Smooth muscle cell of the brain vasculature (primary cell): ENCODE measurements at places on chromosomes 11 and 22.

DNA sequence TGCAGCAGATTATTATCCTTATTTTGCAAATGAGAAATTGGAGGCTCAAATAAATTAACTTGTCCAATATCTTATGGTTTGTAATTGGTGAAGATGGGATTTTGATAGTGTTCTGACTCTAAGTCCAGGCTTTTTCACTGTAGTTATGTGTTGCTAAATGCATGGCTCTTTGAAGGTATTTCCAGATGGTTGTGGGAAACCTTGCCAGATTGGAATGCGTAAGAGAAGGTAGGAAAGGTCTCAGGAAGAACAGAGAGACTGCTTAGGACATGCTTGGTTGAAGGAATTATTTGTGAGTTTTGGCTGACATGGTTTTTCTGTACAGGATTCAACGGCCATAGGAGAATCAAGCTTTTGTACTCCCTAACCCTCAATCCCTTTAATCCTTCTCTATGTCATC is 108.6 kb downstream of the STIM1 start:
- no peak for DNase-seq

DNA sequence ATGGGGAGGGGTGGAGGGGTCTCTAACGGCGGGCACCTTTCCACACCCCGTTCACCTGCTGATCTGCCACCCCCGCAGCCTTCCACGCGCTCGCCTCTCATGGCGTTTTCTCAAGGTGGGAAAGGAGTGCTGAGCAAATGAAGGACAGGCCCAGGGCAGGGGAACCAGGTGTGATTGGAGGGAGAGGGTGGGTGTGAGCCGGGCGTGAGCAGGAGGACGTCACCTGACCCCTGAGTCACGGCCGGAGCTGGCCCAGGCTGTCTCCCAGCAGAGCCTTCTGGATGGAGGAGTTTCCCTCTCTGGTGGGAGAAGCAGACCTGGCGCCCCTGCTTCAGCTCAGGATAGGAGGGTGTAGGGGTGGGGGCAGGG is 14.0 kb upstream of the ARHGAP8 start:
- no peak for DNase-seq

DNA sequence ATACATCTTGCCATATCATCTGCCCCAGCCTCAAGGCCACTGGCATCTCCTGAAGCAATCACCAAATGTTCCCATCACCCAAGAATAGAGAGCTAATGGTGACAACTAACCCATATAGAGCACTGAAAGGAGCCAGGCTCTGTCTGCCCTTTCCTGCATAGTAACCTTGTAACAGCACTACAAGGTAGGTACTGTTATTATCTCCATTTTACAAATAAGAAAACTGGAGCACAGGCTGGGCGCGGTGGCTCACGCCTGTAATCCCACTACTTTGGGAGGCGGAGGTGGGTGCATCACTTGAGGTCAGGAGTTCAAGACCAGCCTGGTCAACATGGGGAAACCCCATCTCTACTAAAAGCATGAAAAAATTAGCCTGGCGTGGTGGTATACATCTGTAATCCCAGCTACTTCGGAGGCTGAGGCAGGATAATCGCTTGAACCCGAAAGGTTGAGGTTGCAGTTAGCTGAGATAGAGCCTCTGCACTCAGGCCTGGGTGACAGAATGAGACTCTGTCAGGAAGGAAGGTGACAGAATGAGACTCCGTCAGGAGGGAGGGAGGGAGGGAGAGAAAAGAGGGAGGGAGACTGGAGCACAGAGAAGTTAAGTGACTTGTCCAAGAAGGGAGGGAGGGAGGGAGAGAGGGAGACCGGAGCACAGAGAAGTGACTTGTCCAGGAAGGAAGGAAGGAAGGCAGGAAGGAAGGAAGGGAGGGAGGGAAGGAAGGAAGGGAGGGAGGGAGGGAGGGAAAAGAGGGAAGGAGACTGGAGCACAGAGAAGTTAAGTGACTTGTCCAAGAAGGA is 2.2 kb downstream of the SLC35F2 start:
- no peak for DNase-seq

- DNase-seq = no peak
Observed at GRCh38 chr11:130551388-130551787, 102.9 kb downstream of the ADAMTS15 start.

DNA sequence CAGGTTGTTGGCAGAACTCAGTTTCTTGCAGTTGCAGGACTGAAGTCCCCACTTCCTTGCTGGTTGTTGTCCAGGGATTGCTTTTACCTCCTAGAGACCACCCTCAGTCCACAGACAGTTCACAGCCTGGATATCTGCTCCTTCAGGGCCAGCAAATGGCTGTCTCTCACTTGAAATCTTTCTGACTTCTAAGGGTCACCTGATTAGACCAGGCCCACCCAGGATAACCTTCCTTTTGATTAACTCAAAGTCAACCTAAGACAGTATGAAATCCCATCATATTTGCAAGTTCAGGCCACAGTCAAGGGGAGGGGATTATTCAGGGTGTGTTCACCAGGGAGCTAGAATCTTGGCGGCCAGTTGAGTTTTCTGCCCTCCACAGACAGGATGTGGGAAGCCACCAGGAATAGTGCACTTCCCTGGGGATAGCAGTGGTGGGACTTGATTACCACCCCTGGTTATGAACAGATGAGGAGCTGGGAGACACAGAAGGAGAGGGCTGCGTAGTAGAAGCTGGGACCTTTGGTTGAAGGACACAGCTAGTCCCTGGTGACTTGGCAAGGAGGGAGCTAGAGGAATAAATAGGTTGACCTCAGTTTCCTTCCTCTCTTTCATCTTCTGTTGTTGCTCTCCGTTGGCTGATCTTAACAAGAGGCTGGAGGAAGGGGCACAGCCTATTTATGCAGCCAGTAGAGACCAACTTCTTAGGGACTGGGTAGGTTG is 33.4 kb downstream of the MIAT start:
- no peak for DNase-seq

- no peak for DNase-seq
Observed at GRCh38 chr11:132424433-132424832, 1054.0 kb downstream of the NTM start.

DNA sequence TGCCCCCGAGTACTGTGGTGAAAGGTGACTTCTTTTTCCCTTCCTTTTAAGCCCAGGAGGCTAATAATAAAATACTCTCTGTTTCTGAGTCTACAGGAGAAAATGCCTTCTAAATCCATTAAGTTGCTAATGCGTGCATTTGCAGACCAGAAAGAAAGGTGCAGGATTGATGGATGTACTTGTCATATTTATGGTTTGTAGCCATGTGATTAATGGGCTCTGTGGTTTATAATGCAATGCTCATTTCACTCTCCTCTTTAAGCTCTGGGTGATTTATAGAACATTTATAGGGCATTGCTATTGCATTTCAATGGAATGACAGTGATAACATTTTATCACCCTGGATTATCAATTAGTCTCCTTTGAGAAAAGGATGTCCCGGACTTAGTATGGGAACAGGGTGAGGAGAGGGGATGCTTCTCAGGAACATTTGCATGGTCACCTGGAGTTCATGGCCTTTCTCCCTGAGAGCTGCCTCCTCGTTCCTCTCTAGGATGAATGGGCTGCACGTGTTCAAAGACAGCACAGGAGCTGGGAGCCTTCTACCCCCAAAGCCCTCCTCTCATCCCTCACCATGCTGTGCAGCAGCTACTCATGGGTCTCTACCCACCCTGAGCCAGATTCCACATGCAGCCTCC is 82.8 kb upstream of the HMGXB4 start:
- DNase-seq = no peak

- no peak for DNase-seq
Observed at GRCh38 chr11:116413301-116414242, 359.2 kb downstream of the BUD13 start.

DNA sequence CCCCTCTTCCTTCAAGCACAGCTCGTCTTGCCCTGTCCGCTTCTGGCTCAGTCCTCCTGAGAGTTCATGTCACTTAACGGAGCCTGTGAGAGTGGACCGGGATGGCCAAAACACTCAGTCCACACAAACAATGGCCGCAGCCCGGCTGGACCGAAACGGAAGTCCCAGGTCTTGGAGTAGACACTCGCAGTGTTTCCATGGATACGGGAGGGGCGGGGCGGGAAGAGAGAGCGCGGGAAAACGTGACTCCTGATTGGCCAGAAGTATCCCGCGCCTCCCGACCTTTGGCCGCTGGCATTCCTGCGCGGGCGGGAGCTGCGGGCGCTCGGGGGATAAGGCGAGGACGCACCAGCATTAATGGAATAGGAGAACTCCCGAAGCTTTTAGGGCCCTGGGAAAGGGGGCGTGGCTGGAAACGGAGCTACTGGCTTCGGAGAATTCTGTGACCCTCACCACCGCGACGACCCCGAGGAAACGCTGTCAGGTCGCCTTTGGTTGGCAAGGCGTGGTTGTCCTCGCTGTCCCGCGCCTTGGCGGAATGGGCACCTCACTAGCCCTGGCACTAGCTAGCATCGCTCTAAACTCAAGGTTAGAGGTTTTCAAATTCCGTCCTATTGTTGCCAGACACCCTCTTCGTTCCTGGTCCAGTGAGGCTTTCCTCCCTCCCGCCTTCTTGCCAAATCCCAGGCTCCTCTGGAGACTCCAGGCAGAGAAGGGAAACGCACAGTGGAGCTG is at the start of the genes NLRP14 and ZNF214:
NLRP14 (plus strand) TSS at position 297 of the 735 bp plus-strand sequence. CDS start 18,108 bp downstream, outside the sequence.
ZNF214 (minus strand) TSS at position 164 of the 735 bp plus-strand sequence. CDS start 17,511 bp downstream, outside the sequence.
- peak; percentile 84 for DNase-seq
